ENCODE measurements at places on chromosomes 5 and 9.

DNA sequence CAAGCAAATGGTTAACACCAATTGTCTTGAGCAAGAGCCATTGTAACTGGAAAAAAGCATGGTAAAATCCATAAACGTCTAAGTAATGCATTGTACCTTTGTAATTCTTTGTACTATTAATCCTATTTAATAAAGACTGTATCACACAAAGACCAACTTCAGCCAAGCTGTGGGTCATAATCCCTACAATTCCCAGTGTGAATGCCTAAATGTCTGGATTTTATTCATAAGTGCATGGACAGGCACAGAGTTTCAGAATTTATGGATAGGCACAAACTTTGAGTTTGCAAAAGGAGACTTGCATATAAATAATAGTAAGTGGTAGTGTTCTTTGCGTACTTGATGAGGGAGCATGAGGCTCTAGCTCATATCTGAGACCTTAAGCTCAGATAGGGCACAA lies 1280.2 kb upstream of the WWC1 start:
- no peak for DNase-seq

DNA sequence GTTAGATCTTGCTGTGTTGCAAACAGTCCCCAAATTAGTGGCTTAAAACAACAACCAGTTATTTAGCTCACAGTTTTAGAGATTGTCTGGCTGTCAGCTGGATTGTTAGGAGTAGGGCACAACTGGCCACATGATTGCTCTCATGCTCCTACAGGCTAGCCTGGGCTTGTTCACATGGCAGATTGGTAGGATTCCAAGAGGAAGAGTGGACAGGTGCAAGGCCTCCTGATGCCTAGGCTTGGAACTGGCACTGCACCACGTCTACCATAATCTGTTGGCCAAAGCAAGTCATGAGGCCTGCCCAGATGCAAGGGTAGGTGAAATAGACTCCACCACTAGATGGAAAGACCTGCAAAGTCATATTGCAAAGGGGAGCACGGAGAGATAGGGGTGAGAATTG lies 76.4 kb downstream of the ACER2 start:
- no peak for DNase-seq

DNA sequence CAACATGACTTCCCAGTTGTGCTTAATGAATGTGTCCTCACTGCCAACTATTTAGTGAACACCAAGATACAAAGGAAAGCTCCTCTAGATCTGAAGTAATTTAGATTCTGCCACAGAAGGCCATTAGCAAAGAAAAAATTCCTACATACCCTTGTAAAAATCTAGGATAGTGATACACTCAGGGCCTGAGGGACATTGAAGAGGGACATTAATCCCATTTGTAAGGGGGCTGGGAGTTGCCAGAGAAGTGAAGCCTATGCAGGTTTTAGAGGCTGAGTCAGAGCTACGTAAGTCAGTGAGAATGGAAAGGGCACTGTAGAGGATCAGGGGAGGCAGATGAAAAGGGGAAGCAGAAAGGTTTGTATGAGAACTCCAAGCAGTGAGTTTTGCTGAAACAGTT lies 286.9 kb upstream of the TARS1 start:
- DNase-seq, result peak; percentile 11

DNA sequence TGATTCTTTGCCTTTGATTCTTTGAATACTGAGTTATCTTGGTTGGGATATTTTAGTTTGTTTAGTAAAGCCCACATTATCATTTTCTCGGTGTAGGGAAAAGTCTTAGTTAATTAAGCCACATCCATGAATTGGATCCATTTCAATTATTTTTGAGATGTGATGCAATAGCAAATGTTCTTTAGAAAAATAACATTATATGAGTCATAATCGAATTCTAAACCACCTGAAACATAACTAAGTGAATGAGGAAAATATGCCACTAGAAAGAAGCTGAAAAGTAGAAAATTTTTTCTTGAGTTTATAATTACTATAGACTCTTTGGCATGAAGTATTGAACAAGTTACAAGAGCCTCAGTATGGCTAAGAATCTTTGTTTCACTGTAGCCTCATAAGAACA lies 17.5 kb upstream of the CCDC192 start:
- no peak for DNase-seq

- DNase-seq, result no peak
Observed at GRCh38 chr9:10237584-10237983, 375.2 kb downstream of the PTPRD start.

- DNase-seq, result no peak
Observed at GRCh38 chr5:175354964-175355363, 89.0 kb downstream of the DRD1 start.

- no peak for DNase-seq
Observed at GRCh38 chr5:83172655-83173054, 95.3 kb downstream of the XRCC4 start.

DNA sequence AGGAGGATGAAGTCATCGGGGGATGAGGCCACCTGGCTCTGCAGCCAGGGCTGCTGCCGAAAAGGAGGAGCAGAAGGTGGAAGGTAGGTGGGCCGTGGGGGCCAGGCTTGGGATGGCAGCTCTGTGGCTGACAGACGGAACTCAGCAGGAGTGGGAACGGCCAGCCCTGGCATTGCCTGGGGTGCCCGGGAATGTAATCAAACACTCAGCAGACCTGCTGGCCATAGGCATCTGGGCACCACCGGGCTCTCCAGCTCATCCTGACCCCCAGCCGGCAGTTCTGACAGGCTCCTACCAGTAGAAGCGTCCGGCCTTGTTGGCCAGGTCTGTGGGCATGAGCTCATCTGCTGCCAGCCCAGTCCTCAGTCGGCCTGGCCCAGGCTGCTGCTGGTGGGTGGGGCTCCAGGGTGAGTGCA lies 4.3 kb upstream of the FAT2 start:
- DNase-seq, result no peak

- DNase-seq, result no peak
Observed at GRCh38 chr9:108322326-108323098, 533.3 kb downstream of the ACTL7B start.

- no peak for DNase-seq
Observed at GRCh38 chr9:86941197-86941596, 6.1 kb downstream of the GAS1 start.

DNA sequence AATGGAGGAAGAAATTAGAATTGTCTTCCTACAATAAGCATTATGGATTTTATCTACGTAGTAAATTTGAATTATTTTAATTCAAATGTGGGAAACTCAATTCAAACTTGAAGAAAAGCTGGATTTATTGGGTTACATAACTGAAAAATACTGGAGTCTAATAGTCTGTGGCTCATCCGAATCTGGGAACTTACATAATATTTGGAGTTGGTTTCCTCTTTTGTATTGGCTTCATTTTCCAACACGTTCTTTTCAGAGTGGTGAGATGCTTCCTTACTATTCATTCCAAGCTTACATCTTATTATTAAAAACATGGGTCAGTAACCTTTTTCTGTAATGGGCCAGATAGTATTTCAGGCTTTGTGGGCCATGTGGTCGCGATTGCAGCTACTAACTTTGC lies 164.8 kb downstream of the ARHGAP26 start:
- no peak for DNase-seq

- peak; percentile 54 for DNase-seq
Observed at GRCh38 chr9:93072383-93072795, 13.9 kb downstream of the SUSD3 start.

DNA sequence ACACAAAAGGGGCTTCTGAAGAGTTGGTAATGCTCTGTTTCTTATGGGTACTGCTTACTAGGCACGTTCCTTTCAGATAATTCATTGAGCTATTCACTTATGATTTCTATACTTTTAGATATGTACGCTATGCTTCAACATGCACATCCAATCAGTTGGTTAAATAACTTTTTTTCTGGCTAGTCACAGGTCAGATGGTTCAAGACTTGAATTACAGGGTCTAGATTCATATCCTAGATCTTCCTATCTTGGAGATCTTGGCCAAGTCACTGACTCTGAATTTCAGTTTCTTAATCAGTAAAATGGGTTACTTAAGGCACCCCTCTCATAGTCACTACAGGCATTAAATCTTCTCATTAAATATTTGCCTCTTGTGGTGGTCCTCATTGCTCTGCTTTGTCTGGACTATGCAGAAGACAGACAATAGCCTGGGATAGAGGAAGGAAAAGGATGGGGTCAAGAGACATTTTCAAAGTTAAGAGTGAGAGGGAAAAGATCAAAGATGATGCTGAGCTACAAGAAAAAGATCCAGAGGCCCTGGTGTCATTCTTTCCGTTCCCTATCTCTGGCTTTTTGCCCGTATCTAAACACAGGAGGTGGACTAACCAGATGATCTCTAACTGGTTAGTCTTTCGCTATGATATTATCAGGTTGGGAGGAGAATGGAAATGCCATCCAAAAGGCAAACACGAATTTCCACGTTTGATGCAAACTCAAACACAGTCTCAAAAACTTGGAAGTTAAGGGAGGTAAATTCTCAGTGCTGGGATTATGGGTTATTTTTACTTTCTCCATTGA lies 1.8 kb upstream of the CCDC180 start:
- DNase-seq, result no peak

GRCh38 chr5:10418654-10419345 lies 22.9 kb upstream of the ROPN1L start:
- DNase-seq, result no peak

GRCh38 chr5:118788351-118788750 lies 200.0 kb downstream of the DTWD2 start:
- no peak for DNase-seq

DNA sequence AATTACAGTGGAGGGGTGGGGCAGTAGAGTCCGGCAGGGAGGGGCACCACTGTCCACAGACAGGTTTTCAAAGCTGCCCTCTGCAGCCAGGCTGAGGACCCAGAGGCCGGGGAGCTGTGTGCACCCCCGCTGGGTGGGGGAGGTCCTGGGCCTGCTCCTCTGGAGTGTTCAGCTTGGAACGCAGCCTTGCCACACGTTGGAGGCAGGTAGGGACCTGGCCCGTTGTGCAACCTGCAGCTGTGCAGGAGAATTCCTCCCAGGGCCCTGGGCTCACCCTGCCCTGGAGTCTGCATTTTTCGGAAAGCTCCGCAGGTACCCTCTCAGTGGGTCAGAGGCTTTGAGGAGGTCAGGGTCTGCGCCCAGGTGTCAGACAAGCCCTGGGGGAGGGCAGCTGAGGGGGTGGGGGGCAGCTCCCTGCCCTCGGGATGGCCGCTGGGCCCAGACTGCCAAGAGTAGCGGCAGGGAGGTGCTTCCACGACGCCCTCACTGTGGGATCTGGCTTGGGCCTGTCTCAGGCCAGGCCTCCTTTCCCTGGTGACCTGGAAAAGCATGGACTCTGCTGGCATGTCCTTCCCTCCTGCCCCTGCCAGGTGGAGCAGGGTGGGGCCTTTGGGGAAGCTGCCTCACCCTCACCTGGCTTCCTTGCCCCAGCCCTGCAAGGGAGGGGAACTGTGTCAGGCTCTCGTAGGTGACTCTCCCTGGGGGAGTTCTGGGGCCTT lies 29.5 kb downstream of the RXRA start:
- no peak for DNase-seq

DNA sequence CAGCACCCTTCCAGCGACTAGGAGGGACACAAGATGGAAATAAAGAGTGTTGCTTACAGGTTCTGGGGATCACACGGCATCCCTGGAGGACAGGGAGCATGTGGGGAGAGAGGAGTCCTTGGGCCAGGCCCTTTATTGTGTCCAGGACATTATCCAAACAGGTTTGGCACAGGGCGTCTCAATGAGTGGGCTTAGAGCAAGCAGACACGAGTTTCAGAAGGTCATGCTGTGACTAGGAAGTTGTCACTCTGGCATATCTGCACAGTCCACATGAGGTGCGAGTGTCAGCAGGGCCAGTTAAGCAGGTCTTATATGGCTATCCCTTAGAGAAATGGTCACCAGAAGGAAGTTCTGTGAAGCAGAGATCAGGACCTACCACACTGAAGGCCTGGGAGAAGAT lies 174.5 kb upstream of the OTULINL start:
- no peak for DNase-seq

GRCh38 chr5:102089883-102090282 lies 206.2 kb downstream of the SLCO4C1 start:
- DNase-seq, result no peak

- no peak for DNase-seq
Observed at GRCh38 chr9:38213631-38214299, 144.7 kb upstream of the SHB start.

- peak; percentile 84 for DNase-seq
Observed at GRCh38 chr5:126015235-126016181, 407.7 kb upstream of the GRAMD2B start.

GRCh38 chr5:140176031-140176387 lies 1.0 kb downstream of the CYSTM1 start:
- DNase-seq, result no peak

DNA sequence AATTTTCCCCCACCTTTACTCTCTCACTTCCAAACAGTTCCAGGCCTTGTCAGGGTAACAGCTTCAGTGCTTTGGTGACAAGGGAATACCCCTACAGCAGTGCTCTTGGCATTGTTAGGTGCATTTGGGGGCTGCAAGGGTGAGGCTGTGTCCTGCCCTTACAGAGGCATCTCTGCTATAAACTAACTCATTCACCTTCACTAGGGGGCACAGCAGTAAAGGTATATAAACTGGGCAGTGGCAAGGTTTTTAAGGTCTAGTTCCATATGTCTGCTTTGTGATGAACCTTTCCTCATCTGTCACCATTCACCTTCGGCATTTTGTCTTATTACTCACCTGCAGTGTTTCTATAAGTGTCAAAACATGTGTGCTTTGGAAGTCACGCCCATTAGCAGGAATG lies 79.1 kb upstream of the GPR151 start:
- DNase-seq, result no peak

- no peak for DNase-seq
Observed at GRCh38 chr5:130032807-130033206, 128.5 kb downstream of the CHSY3 start.

Data from astrocyte of the spinal cord (primary cell).